ENCODE measurements at places on chromosomes 3 and 15. TPM values are rescaled to one million over a fixed set of nuclear protein-coding genes. Genes with fewer than 3 reads are reported as not detected.

DNA sequence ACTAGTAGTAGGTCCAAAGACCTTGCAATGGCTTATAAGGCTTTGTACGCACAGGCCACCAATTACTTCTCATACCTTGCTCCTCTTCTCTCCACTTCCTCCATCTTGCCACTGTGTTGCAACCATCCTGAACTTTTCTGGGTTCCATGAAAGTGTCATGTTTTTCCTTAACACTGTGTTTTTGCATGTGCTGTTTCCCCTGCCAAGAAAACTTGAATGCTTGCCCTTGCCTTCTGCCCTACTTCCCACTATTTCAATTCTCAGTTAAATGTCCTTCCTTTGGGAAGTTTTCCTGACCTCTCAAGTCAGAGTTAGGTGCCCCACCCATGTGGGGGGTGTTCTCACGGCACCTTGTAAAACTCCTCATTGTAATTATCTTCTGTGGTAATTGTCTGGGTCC, 182.8 kb downstream of the THRB start:
- DNase-seq = no peak

- no peak for DNase-seq
Measured at GRCh38 chr3:182862159-182862860, 69.0 kb downstream of the ATP11B start.

DNA sequence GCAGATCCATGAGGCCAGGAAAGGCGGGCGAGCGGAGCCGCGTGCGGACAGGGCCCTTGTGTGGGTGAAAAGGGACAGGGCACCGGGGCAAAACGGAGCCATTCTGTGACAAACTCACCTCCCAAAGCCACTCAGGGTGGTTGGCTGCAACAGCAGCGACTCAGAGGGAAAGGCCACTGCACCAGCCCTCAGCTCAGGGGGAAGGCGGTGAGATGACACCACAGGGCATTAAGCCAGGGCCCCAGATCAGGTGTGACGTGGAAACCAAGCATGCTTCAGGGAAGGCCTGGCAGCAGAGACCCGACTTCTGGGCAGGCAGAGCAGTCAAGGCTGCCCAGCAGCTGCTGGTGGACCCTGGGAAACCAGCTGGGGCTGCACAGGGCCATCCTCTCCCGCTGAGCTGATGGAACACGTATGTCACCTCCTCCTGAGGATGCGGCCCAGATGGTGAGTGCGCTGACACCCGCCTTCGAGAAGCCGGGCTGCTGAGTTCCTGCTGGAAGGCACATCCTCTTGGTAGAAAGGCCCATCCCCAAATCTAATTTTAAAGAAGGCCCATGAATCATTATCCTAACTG, 82.3 kb downstream of the CHSY1 start:
- DNase-seq = no peak

DNA sequence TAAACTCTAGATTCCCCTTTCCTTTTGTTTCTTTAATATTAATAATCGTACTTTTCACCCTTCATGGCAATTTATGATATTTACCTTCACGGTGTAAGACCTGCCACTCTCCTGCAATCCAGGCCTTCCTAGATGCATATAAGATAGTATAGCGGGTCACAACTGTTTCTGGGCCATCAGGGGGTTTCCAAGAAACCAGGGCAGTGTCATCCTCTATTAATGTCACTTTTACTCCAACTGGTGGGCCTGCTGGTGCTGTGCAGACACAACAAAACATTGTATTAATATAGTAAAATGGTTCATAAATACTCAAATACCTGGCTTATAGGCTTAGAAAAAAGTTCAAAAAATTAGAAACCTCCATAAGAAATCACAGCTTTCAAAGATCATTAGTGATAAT, 48.9 kb upstream of the PYGO1 start:
- no peak for DNase-seq

DNA sequence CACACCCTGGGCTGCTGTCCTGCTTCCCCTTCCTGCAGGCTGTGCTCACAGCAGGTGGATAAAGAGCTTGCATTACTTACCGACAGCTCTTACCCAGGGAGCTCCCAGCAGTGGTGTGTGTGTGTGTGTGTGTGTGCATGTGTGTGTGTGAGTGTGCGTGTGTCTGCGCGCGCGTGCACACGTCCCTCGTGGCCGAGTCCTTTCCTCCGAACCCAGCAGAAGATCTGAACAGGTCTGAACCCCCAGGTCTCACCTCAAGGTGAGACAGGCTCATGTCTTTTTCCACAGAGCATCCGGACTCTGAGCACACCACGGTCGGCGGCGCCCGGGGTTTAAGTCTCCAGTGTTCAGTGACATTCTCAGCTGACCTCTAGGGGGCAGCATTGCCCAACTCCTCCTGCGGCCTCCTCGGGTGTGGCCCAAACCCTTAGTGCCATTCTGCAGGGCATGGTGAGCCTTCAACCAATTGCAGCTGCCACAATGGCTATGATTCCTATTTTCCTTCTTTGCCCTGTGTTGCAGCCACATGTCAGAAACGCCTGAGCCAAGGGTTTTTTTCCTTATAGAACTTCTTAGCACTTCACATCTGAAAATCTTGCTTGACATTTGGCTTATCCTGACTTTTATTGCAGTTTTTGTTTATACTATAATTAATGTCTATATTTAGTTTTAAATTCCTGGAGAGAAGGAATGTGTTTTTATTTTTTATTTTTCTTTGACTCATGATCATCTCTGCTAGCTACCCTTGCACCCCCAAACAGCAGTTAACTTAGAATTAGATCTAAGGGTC, 64.1 kb upstream of the KLHL25 start:
- peak; percentile 78 for DNase-seq

GRCh38 chr15:41585127-41586047, 26.4 kb downstream of the TYRO3 start:
- no peak for DNase-seq

DNA sequence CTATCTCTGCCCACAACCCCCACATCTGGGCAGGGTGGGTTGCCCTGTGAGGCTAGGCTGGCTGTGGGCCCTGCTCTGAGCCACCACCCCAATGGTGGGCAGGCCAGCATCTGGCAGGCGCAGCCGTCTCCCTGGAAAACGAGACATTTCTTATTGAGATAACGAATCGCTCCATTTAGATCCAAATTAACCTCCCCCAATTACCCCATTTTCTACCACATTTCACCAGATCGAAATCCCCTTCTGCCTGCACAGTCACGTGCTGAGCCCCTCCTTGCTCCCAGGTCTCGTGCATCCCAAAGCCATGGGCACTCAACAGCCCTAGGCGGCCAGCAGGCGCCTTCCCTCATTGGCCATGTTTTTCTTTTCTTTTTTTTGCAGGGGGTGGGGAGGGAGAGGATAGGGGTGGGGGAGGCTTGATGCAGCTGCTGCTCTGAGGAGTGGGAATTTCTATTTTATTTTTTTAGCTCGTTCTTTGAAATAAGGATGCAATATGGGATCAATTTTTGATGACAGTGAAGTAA, 53.0 kb upstream of the TMEM115 start:
- DNase-seq = no peak

DNA sequence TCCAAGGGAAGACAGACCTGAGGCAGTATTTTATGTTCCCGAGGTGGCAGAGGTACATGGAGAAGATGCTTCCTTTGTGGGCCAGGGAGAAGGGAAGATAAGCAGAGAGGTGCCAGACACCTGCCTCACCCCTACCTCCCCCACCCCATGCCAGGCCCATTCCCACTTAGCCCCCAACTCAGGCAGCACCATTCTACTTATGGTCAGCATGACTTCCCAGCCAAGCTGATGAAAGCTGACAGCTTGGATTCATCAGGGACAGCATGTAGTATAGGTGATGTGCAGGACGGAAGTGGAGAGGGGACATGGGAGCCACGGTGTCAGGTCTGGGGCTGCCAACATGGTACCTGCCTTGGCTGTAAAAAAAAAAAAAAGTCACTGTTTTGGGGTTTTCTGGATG, 57.5 kb upstream of the CSPG4 start:
- no peak for DNase-seq

DNA sequence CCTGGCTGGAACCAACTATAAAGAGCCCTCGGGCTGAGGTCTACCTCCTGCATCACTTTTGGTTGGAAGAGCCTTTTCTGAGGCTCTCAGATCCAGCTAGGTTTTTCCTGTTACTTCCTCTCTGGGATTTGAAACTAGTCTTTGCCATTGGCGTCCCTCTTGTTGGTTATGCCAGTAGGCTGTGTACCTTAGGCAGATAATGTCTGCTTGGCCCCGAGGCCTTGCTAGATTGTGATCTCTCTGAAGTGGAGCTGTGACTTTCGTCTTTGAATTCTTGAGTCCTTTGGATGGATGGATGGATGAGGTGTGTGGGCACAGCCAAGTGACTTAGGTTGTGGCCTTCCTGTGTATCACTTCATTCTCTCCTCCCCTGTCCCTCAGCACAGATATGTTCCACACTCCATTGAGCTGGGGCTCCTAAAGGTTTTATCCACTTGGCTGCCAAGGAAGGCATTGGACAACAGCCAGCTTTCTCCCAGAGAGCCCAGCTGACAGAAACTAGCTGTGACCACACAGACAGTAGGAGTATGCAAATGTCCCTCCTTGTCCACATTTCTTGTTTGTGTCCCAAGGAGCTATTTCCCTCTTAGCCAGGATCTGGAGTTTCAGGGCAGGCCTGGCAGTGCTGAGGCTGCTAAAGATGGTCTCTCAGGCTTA, 7.9 kb upstream of the DNAJC17 start:
- no peak for DNase-seq

DNA sequence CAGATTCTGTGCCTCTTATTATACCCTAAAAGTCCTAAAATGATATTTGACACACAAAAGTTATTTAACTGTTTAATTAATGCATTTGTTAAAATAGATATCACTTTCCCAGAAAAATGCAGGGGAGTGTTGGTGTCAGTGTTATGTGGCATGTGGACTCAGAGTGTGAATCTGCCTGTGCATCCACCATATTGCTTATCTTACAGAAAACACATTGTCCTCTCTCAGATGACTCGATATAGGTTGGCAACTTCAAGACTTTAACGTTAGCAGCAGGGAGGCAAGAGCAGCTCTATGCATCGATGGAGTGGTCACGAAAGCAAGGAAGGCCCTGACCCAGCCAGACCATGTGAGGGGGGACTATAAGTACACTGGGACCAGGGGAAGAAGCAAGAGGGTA, 165.4 kb upstream of the DCBLD2 start:
- DNase-seq = no peak

GRCh38 chr3:39146611-39147591, 6.5 kb downstream of the CSRNP1 start:
- DNase-seq = peak; percentile 90

DNA sequence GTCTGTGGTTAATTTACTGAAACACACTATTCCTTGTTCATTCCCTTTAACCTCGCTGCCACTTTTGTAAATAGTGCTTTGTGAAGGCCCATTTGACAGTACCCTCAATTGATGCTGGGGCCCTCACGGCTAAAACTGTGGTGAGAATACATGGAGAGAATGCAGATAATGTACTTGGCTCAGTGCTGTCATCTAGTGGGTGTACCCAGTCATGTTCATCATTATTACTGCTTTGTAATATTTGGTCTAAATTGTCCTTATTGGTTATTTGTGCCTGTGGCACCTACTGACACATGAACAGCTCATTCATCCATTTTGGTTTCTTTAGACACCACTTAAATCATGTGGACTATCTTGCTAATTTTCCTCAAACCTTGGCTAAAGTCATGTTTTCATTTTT, 543.6 kb downstream of the EDEM1 start:
- no peak for DNase-seq

DNA sequence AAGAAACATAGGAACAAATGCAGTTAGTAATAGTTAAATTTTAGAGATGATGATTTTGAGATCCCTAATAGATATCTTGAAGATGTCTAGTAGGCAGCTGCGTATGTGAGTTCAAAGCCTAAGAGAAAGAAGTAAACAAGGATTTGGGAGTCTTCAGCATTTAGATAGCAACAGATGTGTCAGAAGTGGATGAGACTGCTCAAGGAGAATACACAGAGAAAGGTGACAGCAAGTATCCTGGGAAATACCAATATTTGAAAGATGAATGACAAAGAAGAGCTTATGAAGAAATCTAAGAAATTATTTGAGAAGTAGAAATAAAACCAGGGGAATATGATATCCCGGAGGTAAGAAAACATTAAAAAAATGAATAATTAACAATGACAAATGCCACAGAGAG, 130.9 kb downstream of the PCCB start:
- no peak for DNase-seq

DNA sequence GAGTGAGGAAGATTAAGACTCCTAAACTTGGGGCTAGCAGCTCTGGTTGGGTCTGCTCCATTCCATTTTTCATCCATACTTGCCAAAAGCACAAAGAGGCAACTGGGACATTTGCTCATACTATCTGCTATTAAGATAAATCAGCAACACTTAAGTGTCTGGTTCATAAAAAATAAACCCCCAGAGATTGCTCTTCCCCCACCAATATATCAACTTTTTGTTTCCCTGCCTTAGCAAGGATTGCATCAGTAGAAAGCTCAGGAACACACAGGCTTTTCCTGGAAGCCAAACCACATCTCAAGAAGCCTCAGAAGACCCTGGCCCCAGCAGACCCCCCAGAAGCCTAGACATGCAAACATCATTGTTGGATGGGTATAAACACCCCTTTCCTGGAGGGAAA, 232.4 kb upstream of the WNT5A start:
- DNase-seq = no peak

GRCh38 chr3:15977598-15978232, 179.9 kb upstream of the ANKRD28 start:
- no peak for DNase-seq

- DNase-seq = no peak
Measured at GRCh38 chr3:37862903-37863815, 1.5 kb downstream of the CTDSPL start.

- no peak for DNase-seq
Measured at GRCh38 chr3:148158210-148158609, 539.5 kb upstream of the AGTR1 start.

Gene DPPA4
- not detected for total RNA-seq

Gene PRR20G
- total RNA-seq = not detected

Gene HCN4
- total RNA-seq = 6.2 TPM

Gene SH3GL3
- not detected for total RNA-seq

Gene GATA2
- 15.6 TPM for total RNA-seq

Gene GOLGA6L9
- total RNA-seq = 1.8 TPM
